ENCODE measurements at places on chromosomes 6 and 20.

DNA sequence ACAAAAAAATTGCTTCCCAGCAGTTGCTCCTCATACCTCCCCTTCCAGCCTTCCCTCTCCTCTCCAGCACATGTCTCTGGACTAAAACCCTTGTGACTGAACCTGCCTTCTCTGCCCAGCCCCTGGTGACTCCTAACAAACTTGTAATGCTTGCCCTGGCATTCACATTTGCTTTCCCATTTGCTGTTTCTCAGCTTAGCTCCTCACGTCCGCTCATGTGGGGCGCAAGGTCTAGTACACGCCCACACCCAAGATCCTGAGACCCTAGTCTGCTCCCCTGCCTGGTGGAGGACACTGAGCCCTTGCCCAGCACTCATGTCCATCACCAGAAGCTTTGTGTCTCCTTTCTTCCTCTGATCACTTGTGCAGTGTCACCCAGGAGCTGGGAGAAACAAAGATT lies 18.3 kb upstream of the RBPJL start:
- DNase-seq = no peak

- no peak for DNase-seq
These were observed 51.7 kb downstream of the MYH7B start for GRCh38 chr20:35007413-35007812.

GRCh38 chr20:36093025-36093803 lies 61.3 kb upstream of the EPB41L1 start:
- DNase-seq = no peak

- no peak for DNase-seq
These were observed 40.0 kb downstream of the SF3B5 start for GRCh38 chr6:144055121-144055931.

DNA sequence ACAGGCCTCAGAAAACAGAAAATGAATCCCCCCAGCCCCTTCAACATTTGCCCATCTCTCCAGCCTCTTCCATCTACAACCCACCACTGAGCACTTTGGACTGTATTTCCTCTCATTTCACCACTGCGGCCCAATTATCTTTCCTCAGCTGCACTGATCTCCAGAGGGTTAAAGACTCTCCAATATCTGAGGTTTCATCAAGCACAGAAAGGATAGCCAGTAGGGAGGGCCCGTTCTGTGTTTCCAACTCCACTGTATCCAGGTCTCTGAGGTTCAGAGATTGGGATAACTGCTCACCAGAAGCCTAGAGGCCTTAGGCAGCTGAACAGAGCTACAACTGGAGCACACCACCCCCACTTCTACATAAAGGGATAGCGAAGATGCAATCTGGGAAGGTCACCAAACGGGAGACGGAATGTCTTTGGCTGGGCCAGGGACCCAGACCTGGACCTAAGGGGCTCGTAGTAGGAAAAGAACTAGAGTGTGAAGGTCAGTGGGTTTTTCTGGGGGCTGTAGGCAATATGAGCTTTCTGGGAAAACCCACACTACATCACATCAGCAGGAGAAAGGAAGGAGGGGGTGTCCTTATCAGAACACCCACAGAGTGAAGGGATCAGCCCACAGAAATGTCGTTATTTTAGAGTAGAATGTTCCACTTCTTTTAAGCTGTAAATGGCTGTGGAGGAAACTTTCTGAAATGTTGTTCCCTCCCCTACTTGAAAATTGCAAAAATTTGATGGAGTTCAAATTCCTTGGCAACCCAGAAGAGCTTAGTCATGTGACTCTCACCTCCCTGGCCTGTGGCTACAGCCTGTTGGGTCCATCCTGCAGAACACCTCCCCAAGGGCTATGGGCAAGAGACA lies 7.3 kb downstream of the KCNK5 start:
- no peak for DNase-seq

GRCh38 chr20:40687384-40688128 lies 1.5 kb downstream of the MAFB start:
- peak; percentile 76 for DNase-seq

GRCh38 chr6:27864906-27865849 lies 47.0 kb downstream of the OR2B2 start:
- DNase-seq = peak; percentile 98

DNA sequence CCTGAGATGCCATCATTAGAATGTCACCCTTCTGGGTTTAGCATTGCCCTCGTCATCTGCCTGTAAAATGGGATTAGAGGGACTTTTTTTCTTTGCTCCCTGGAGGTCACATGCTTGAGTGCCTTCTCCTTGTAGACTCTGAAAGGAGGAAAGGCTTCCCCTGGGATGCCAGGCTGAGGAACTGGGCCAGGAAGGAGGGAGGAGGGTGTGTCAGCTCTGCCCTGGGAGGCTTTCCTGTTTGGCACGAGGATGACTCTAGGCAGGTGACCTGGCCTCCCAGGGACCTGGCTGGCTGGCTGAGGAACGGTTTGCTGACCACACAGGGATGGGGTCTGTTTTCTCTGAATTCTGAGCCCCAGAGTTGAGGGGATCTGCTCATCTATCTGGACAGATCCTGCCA lies 137.9 kb upstream of the RNF24 start:
- no peak for DNase-seq

- no peak for DNase-seq
These were observed 61.3 kb upstream of the EYA2 start for GRCh38 chr20:46833360-46833759.

DNA sequence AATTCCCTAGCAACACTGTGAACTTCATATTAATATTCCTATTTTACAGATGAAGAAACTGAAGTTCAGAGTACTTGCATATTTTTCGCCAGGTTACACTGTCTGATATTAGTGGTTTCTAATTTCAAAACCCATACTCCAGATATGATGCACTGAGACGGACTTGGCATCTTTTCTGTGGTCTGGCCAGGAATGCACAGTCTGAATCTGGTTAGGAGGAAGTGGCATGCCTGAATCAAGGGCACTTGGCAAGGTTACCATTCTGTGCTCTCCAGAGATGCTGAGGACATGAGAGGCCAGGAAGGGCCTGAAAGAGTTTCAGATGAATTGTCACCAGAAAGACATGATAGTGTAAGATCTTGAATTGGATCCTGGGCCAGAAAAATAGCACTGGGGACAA lies 150.1 kb downstream of the HAO1 start:
- DNase-seq = no peak

DNA sequence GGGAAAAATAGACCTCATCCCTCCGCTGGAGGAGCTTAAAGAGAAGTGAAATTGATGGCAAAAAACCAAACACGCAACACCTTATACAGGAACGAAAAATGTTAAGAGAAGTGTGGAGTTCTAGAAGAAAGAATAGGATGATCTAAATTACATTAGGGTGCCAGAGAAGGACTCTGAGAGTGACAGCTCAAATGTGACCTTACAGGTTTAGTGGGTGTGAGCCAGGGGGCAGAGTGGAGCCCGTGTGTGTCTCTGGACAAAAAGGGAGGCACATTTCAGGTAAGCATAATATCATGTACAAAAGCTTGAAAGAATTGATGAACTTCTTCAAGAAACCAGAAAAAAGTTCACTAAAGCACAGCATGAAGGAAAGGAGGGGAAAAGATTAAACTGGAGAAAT lies 20.8 kb downstream of the HLA-DRA start:
- DNase-seq = no peak

All from mesendoderm (in vitro differentiated cells).